Cerebellar nuclear complex (tissue), 1 donor: ENCODE measurements at places on chromosomes 1 and 21.

GRCh38 chr1:46173361-46173856 lies 1.5 kb upstream of the TSPAN1 start:
- peak; percentile 77 for DNase-seq

DNA sequence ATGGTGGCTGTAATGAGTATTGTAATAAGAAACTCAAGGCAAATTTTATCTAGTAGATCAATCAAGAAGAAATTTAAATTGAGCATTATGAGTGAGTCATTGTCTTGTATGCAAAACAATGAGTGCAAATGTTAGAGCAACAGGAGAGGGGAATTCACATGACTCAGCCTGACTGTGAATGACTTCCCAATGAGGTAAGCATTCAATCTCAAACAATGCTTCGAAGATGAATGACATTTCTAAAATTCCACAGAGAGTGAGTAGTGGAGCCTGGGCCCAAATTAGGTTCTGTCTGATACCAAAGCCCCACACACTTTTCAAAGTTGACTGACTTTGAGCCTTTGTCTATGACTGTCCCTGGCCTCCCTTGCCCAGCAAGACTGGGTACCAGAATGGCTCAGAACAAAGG lies 738.0 kb downstream of the PTPRU start:
- no peak for DNase-seq

- DNase-seq = peak; percentile 34
Observed at GRCh38 chr21:43337901-43338655, 88.9 kb downstream of the SIK1 start.

DNA sequence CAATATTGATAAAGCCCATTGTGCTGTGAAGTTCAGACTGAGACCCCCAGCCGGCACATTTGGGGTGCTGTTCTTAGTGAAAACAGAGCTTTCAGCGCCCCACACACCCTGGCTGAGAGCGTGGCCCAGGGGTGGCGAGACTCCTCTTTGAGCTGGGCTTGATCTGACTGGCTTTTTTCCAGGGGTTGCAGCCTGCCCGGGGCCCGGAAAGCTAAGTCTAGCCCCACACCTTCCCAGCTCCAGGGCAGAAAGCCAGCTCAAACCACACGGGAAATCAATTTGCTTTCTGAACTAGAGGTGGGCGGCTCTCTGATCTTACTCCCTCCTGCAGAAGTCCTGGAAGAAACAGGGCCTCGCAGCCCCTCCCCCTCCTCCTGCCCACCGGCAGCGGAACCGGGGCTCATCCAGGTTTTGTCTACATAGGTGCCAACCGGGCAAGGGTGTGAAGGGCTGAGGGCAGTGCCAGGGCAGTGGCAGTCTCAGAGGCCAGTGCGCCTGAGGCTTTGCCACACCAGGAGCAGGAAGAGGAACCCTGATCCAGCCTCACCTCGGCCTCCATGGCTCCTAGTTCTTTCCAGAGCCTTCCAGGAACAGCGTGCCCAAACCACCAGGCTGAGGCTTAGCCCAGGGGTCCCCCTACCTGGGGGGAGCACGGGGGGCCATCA lies 155.3 kb downstream of the NPHP4 start:
- no peak for DNase-seq

- no peak for DNase-seq
Observed at GRCh38 chr1:204848579-204848978, 22.1 kb upstream of the NFASC start.

- DNase-seq = peak; percentile 32
Observed at GRCh38 chr21:36803051-36803645, 104.2 kb downstream of the SIM2 start.

GRCh38 chr1:164880199-164880598 lies 321.2 kb downstream of the PBX1 start:
- no peak for DNase-seq

GRCh38 chr1:38026592-38027200 lies 14.2 kb downstream of the UTP11 start:
- no peak for DNase-seq

GRCh38 chr1:216450227-216450626 lies 27.0 kb upstream of the USH2A start:
- no peak for DNase-seq

DNA sequence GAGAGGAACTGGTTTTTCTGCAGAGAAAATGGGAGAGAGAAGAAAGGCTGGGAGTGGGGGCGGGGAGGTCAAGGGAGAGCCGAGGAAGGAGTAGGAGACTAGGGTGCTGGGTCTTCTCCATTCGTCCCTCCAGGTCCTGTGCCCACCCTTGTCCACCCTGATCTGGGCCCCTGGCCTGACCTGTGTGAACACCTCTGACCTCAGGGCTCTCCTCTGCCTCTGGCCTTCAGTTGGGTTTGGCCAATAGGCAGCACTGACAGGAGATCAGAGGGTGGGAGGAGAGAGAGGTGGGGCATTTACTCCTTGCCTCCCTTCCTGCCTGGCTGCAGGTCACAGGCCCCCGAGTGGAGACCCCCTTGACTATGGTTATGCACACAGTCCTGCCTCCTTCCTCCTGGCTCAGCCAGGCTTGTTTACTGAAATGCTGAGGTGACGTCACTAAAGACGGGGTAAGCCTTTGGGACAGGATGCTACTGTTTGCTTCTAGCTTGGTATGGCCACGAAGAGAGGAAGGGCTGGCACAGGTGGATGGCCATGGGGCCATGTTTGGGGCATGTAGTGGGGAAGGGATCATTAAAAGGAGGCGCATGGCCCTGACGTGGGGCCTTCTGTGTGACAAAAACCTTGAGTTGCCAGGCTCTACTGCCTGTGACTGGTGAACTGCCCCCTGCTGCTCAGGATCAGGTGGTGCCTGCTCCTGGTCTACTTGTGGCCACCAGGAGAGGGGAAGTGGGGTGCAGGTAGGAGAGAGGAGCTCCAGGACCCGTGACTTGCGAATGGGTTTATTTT lies 248.7 kb upstream of the CSF3R start:
- DNase-seq = no peak

DNA sequence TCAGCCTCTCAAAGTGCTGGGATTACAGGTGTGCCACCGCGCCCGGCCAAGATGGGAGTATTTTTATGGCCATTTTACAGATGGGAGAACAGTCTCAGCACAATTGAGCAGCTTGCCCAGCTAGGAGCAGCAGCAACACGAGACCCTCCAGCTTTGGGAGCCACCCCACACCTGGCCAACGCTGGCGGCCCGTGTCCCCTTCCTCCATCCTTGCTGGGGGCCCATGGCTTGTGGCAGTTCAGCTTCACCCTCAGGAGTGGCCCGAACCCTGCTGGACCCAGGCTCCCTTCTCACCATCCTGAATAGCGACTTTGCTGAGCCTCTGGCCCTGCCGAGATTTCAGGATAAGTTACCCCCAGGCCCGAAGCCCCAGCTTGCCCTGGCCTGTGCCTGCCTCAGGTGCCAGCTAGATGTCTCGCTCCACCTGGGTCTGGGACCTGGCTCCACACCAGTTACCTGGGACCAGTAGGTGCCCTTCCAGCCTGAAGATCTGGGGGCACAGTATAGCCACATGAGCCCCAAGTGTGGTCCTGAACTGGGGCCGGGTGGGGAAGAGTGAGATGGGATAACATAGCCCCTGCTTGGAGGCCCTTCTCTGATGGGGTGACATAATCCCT lies 19.2 kb downstream of the SLC66A1 start:
- DNase-seq = no peak
